ENCODE measurements at places on chromosomes 6 and 20.

GRCh38 chr6:11669696-11670095, 108.9 kb downstream of the ADTRP start:
- no peak for DNase-seq

DNA sequence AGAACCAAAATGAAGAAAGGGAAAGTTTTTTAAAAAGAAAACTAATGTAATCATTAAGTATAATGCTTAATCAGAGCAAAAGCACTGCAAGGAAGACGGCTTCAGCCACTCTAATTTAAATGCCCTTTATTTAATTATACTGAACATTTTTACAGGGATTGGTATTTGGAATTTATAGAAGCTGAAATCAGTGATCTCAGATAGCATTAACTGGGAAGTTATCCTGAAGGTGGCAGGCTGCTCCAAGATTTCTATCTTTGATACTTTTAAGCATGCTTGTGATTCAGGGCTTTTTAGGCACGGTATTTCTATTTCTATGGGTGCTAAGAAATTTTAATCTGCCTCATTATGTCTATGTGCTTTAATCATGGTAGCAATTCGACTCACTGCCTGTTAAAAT, 1.3 kb upstream of the NDUFAF4 start:
- no peak for DNase-seq

GRCh38 chr6:96784650-96785049, 52.6 kb downstream of the GPR63 start:
- no peak for DNase-seq

- DNase-seq = no peak
These were observed 39.6 kb upstream of the MLN start for GRCh38 chr6:33843131-33844121.

DNA sequence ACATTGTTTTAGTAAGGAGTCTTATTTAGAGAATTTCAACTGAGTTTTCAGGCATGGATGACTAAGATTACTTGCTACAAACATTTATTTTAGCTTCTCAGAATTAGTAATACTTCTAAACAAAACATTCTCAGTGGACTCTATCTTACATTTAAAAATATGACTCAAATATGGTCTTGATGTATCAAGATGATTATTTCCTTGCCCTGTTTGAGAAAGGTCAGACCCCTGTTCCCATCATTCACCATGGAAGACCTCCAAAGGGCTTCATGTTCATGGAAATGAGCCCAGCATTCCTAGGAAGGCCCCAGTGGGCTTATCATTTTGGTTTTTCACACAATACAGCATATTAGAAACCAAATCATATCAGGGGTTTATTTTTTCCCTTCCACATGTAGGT, 24.6 kb upstream of the TRPC4AP start:
- no peak for DNase-seq

All from stimulated activated CD4-positive, alpha-beta T cell treated with anti-CD3 and anti-CD28 coated beads, Interleukin-12 subunit alpha, Interleukin-12 subunit beta, amount 100 ng/mL, for 48 hours (primary cell).